ENCODE measurements at places on chromosomes 13 and 19.
A peak's percentile ranks its signal among the peaks of the same experiment; 100 is the strongest.

DNA sequence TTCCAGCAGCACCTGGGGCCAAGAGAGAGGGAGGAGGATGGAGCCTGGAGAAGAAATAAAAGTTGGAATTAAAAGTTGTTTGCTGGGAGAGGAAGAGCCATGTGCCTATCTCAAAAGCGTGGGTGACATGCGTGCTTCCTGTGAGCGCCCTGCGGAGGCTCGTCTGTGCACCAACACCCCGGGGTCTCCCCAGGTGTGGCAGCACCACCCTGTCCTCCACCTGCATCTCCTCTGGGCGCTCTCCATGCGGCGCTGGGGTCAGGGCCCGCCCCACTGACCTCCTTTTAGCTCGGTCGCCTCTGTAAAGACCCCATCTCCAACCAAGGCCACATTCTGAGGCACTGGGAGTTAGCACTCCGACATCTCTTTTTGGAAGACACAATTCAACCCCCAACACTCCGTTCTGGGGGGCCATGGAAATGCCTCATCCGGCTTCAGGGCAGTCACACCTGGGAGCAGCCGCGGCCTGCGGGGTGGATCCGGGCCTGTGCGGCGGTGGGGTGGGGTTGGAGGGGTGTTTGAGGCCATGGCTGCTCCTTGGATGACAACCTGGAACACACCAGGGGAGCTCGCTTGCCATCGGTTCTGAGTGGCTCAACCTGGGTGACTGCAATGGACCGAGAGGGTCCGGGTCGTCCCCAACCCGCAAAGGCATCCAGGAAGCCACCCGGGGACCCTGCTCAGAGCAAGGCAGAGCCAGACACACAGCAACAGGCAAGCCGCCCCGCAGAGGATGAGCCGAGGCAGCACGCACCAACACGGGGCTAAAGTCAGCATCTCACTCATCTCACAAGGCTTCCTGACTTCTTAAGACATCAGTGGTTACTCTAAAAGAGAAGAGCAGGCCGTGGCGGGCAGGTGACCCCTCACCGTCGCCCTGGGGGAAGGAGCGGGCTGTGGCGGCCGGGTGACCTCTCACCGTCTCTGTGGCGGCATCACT lies 79.4 kb upstream of the MCF2L start:
- no peak for DNase-seq

- DNase-seq: no peak
Observed at GRCh38 chr19:46605356-46605821, 4.3 kb downstream of the CALM3 start.

DNA sequence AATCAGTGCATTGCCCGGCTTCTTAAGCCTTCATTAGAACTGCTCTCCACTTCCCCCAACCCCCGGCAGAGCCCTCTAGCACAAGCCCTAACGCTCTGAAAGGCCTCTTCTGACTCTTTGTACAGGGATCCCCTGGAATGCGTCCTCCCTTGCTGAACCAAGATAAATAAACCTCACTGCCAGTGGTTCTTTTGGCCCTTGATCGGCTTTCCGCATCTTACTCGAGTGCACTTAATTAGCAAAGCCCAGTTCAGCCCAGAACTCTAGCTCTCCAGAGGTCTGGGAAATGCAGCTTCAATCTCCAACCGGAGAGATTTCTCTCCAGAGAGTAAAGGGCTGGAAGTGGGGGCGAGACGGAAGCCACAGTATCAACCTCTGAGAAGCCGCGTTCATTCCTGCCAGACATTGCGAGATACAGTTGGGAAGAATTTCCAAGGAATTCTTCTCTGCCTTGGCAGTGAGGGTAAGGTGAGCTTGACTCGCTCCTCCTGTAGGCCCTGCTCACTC lies 8.7 kb upstream of the ZNF444 start:
- DNase-seq: no peak

DNA sequence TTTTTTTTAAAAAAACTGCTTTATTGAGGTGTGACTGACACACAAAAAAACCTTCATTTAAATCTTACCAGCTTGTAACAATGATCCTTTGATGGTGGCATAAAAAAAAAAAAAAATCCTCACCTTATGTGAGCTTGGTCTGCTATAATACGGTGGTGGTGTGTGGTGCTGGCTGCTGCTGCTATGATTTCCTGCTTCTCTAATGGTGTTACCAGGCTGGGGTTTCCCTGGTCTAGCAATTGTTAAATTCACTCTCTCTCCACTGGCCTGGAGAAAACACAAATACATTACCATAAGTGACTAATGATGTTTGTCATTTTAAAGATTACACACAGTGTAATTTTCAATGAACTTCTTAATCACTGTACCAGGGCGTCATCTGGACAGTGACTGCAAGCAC lies 60.6 kb downstream of the LNX2 start:
- DNase-seq: no peak

GRCh38 chr13:52850396-52851136 lies 2.1 kb upstream of the PCDH8 start:
- DNase-seq: peak; percentile 7

- no peak for DNase-seq
Observed at GRCh38 chr19:54152878-54153524, 6.5 kb downstream of the LENG1 start.

DNA sequence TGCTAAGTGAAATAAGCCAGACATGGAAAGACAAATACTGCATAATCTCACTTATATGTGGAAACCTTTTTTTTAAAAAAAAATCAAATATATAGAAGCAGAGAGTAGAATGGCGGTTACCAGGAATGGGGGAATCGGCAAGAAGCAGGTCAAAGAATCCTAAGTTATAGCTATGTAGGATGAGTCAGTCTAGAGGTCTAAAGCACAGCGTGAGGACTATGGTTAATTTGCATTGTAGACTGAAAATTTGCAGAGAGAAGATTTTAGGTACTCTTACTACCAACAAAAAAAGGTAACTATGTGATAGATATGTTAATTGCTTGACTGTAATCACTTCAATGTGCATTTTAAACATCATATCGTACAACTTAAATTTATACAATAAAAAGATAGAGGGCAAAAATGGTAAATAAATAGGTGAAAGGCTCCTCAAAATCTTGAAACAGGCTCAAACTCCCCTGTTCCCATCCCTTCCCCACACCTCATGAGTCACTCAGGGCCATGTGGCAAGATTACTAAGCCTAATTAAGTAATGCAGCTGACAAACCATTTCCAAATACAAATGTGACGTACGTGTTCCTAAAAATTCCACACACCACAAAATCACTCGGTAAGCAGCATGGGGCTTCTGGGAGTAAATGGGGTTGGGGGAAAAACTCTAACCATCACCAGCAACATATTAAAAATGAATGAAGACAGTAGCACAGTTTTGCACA lies 159.0 kb downstream of the USP12 start:
- no peak for DNase-seq

DNA sequence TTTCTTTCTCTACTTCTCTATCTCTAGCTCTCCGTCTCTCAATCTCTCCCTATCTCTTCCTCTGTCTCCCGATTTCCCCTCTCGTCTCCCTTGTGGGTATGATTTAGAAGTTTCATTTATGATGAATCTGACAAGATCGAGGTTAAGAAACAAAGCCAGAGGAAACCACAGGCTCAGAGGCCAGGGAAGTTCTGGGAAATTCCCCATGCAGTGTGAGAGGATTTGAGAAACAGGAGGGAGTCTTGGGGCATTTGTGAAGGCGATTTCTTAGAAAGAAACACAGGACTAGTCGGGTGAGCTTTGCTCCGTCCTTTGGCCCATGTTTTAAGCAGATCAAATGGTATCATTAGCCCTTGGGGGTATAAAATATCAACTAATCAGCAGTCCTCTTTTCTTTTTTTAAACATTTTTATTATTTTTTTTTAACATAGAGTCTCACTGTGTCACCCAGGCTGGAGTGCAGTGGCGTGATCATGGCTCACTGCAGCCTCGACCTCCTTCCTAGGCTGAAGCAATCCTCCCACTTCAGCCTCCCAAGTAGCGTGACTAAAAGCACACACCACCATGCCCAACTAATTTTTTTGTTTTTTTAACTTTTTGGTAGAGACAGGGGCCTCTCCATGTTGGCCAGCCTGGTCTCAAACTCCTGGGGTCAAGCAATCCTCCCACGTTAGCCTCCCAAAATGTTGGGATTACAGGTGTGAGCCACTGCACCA lies 25.8 kb downstream of the TNFSF9 start:
- no peak for DNase-seq

DNA sequence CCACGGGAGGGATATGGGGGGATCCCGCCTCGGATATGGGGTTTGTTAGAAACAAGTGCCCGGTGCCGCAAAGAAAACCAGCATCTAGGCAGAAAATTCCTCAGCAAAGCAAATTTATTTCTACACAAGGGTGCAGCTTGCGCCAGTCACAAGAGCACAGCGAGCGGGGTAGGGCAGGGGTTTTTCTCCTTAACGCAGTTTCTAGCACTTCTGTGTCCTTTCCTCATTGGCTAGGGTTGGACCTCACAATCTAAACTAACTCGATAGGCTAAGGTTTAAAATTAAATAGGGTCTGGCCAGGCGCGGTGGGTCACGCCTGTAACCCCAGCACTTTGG lies 595 bp downstream of the ZNF440 start:
- DNase-seq: no peak

- DNase-seq: no peak
Observed at GRCh38 chr19:1648920-1649541, 3.4 kb downstream of the TCF3 start.

DNA sequence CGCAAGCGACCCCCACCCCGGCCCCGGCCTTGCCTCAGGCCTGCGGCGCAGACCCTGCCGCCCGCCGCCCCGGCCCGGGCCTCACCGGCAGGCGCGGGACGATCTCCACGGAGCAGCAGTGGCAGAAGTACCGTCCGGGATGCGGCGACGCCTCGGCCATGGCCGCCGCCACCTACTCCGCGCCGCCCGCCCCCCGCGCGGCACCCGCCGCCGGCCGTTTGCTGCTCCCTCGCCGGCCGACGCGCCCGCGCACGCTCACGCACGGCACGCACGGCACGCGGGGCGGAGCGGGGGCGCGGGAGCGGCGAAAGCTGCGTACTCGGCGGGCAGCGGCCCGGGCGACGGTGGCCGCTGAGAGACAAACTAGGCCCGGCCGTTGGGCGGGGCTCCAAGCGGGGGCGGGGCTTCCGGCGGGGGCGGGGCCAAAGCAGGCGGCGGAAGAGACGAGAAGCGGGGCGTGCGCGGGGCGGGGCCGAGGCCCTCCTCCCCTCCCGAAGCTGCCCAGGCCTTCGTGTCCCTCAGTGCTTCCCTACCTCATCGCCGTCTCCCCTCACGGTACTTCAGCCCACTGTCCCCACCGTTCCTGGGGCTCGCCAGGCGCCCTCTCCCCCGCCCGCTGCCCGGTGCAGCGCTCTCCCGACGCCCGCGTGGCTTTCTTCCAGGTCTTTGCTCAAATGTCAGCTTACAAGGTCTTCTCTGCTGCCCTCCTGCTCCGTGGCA lies at the start of gene RNF126:
Gene RNF126, minus strand, starts transcription at position 253 of the 720 bp plus-strand sequence. Its CDS starts 93 bp downstream, at position 160.
- DNase-seq: peak; percentile 89

- no peak for DNase-seq
Observed at GRCh38 chr19:47631681-47632446, 22.9 kb downstream of the BICRA start.

DNA sequence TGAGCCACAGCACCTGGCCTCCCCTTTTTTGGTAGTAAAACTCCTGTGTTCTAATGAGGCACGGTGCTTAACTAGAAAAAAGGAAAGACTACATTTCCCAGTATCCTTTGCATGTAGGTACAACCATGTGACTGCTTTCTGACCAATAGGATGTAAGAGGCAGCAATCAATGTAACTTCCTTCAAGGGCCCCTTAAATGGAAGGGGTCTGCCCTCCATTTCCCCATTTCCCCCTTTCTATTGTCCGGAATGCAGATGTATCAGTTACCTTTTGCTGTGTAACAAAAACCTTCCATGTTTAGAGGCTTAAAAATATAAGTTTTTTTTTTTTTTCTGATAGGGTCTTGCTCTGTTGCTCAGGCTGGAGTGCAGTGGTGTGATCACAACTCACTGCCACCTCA lies 2.2 kb downstream of the GPR32 start:
- no peak for DNase-seq

- no peak for DNase-seq
Observed at GRCh38 chr19:45307361-45307760, 15.3 kb downstream of the CKM start.

DNA sequence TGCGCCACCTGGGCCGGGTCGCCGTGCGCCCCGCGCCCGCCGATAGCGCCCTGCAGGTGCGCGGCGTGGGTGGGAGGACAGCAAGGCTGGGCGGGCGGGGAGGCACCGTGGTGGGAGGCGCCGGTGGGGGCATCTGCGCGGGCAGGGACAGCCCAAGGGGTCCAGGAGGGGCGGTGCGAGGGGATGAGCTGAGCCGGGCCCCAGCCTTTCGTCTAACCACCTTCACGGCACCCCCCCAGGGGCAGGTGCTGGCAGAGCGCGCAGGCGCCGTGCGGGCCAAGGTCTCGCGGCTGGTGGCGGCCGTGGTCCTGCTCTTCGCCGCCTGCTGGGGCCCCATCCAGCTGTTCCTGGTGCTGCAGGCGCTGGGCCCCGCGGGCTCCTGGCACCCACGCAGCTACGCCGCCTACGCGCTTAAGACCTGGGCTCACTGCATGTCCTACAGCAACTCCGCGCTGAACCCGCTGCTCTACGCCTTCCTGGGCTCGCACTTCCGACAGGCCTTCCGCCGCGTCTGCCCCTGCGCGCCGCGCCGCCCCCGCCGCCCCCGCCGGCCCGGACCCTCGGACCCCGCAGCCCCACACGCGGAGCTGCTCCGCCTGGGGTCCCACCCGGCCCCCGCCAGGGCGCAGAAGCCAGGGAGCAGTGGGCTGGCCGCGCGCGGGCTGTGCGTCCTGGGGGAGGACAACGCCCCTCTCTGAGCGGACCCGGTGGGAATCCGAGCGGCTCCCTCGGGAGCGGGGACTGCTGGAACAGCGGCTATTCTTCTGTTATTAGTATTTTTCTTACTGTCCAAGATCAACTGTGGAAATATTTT lies 3.1 kb downstream of the KISS1R start:
- peak; percentile 43 for DNase-seq

DNA sequence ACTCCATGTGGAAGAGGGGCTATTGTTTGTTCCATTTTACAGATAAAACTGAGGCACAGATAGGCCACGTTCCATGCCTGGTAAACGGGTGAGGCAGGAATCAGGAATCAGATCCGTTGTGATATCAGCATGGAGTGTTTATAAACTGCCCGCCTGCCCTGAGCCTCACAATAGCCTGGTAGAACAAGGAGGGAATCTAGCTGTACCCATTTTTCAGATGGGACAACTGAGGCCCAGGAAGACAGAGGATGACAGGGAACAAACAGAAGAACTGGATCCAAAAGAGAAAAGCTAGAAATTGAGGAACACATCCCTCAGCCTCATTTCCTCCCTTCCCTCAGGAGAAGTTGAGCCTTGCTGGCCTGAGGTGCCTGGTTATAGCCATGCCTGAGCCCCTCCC lies 32.5 kb downstream of the CERS4 start:
- no peak for DNase-seq

- DNase-seq: no peak
Observed at GRCh38 chr13:25190256-25190655, 18.2 kb upstream of the AMER2 start.
